Heart left ventricle (tissue), 16 donors: ENCODE measurements at places on chromosomes 7 and 10. TPM values are rescaled to one million over a fixed set of nuclear protein-coding genes. Genes with fewer than 3 reads are reported as not detected.
A peak's percentile ranks its signal among the peaks of the same experiment; 100 is the strongest.

DNA sequence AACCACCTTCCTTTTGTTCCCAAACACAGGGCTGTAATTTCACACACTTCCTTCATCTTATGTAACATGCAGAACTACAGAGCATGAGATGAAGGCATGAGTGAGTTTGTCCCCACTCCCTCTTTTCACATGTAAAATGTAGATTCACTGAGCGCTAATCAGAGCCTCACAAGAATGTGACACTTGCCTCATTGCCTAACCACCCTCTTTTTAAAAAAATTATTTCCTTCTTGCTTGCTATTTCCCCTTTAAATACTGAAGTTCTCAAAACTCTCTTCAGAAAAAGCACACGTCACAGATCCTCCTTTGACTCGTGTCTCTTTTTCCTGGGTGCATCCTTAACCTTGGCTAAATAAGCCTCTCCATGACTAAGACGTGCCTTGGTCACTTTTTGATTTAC is 121.2 kb upstream of the TARP start:
- no peak for DNase-seq

- DNase-seq: no peak
These were observed 714 bp upstream of the KCND2 start for GRCh38 chr7:120272261-120272660.

GRCh38 chr7:114627231-114627630 is 212.6 kb downstream of the FOXP2 start:
- no peak for DNase-seq

GRCh38 chr10:79336739-79337138 is 10.5 kb upstream of the PPIF start:
- DNase-seq: no peak

GRCh38 chr7:132249256-132249971 is 326.9 kb downstream of the PLXNA4 start:
- no peak for DNase-seq

GRCh38 chr10:44382131-44382858 is 2.6 kb downstream of the CXCL12 start:
- DNase-seq: no peak

- DNase-seq: no peak
These were observed 7.7 kb downstream of the CPVL start for GRCh38 chr7:29138588-29138987.

- DNase-seq: peak; percentile 83
These were observed 718 bp upstream of the CTBP2 start for GRCh38 chr10:125160856-125161706.

DNA sequence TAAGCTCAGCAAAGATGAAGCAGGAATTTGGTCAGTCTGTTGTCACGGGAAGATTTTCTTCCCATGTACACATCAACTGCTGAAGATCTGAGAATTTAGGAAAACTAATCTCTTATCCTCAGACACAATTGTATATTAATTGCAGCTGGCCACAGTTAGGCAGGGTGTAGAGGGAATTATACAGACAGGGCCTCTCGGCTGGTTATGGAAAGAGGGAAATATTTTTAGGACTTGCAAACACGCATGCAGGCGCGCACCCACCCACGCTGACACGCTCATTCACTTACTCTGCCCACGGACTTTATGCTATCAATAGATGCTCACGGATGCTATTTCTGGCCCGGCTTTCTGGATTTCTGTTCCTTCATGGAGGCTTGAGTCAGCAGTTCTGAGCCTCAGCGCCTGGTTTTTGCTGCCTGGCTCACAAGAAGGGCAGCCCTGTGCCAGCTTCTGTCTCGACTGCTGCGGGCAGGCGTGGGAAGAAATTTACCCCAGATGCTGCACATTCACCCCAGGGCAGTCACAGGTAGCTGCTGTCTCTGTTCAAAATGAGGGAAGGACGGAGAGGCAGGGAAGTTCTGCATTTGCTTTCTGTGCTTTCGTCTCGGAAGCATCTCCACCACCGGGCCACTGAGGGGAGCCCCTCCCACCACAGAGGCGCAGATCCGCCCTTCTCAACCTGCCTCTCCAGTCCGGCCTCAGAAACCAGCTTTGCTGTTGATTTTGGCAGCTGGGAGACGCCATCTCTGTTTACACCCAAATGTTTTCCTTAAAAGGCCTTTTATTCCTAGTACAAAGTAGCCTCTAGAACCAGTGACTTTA is 116.3 kb upstream of the BTBD16 start:
- DNase-seq: peak; percentile 55

DNA sequence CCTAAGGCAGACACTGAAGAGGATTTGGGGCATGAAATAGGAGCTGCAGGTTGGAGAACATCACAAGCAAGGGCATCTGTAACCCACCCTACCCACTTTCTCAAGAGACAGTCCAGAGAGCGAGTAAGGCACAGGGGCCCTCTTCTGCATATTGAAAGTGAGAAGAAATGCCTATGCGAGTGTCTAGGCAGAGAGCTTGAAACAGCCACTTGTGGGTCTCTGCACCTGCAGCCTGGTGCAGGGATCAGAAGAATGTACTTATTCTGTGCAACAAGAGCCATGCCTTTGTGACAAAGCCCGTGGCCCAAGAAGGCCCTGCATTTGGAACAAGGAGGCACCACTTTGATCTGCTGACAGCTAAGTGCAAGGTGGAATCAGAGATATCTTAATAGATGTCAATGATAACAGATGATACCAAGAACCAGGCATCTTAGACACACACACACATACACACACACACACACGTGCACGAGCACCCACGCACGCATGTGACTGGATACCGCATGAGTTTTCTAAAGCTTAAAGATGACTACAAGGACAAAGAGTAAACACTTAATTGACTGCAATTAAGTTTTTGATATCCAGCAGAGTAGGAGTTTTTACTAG is 89.3 kb downstream of the NPSR1 start:
- DNase-seq: no peak

The TLX1 gene
- total RNA-seq: not detected

GRCh38 chr10:26839966-26840627 is 20.7 kb downstream of the ABI1 start:
- no peak for DNase-seq

- no peak for DNase-seq
These were observed 26.1 kb upstream of the TRIL start for GRCh38 chr7:28984217-28984616.

GRCh38 chr10:118698421-118698820 is 56.3 kb downstream of the CACUL1 start:
- DNase-seq: no peak

GRCh38 chr7:149422914-149423301 is 38.0 kb downstream of the ZNF777 start:
- DNase-seq: peak; percentile 45

GRCh38 chr7:140218656-140219055 is 41.9 kb upstream of the KDM7A start:
- no peak for DNase-seq

DNA sequence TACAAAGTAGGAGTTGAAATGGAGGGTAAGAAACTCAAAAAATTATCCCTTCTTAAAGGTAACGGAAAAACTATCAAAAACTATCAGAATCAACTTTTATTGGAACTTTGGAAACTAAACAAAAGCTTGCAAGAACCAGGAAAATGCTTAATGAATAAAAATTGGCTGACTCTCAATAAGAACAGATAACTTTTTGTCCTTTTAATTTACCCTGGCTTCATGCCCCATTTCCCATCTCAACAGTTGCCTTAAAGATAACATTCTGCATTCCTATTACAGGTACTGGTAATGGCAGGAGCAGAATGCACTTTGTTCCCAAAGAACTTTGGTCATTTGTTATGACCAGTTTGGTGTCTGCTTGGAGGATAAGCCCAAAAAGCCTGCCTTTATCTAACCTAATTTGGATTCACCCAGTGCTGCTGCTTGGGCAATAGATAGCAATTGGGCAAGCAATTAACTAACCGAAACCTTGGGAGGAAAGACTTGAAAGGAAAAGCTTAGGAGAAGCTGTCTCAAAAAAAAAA is 17.8 kb downstream of the CH25H start:
- DNase-seq: no peak

The MYPN gene
- total RNA-seq: 215 TPM

The ZNF789 gene
- total RNA-seq: 3.9 TPM

The PNLIP gene
- total RNA-seq: 1.7 TPM

GRCh38 chr7:2011266-2012043 is 221.3 kb downstream of the MAD1L1 start:
- peak; percentile 18 for DNase-seq

- peak; percentile 32 for DNase-seq
These were observed 68.3 kb downstream of the NAMPT start for GRCh38 chr7:106216517-106216922.

The SPDYE8 gene
- not detected for total RNA-seq

- no peak for DNase-seq
These were observed 38.5 kb downstream of the COL1A2 start for GRCh38 chr7:94433224-94433623.

The CALHM1 gene
- not detected for total RNA-seq

The CCT6A gene
- total RNA-seq: 74.7 TPM

DNA sequence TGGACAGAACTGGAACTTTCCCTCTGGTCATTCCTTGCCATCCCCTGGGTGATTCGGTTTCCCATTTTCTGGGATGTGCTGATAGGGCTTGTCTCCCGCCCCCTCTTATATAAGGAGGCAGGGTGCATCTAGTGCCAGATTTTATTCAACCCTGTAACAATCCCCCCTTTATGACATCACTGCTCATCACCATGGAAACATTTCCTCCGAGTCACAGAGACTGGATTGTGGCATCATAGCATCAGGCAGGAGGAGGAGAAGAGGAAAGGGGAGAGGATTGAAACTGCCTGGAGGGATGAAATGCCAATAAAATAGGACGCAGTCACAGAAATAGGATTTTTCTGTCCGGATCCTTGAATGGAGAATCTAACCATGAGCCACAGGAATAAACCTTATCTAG is 25.0 kb downstream of the SORCS3 start:
- no peak for DNase-seq

DNA sequence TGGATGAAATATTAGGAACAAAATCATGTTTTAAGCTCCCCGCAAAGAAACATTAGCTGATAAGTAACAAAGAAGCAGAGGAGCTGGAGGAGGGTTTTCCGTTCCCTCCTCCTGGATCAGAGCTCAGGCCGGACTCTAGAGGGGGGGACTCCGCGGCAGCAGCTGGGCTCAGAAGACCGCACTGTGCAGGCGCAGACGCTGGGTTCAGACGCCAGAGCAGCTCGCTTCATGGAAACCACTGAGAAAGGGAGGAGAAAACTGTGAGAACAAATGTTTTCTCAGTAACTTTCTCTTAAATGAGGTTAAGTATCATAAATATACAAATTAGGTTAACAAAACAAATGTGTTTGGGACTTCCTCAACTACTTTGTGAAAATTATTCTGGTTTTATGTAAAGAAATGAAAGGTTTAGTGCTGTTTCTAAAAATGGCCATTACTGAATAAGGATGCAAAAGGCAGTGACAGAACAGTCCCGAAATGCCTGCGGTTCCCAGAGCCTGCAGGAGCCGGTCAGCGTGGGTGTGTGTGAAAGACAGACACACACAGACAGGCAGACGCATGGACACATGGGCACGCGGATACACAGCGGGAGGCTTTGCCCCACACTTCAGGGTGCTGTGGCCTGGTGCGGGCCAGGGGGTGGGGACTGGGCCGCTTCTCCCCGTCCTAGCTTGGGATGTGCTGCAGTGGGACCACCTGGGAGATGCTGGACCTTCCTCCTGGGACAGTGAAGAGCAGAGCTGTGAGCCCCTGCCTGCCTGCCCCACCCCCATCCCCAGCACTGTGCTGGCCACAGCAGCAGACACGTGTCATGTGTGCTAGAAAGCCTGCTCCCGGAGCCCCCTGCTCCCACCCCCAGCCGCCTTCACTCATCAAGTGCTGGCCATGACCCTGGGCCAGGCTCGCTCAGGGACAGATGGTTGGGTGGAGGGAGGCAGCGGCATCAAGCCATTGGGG is 20.3 kb upstream of the ADGRA1 start:
- DNase-seq: peak; percentile 56

DNA sequence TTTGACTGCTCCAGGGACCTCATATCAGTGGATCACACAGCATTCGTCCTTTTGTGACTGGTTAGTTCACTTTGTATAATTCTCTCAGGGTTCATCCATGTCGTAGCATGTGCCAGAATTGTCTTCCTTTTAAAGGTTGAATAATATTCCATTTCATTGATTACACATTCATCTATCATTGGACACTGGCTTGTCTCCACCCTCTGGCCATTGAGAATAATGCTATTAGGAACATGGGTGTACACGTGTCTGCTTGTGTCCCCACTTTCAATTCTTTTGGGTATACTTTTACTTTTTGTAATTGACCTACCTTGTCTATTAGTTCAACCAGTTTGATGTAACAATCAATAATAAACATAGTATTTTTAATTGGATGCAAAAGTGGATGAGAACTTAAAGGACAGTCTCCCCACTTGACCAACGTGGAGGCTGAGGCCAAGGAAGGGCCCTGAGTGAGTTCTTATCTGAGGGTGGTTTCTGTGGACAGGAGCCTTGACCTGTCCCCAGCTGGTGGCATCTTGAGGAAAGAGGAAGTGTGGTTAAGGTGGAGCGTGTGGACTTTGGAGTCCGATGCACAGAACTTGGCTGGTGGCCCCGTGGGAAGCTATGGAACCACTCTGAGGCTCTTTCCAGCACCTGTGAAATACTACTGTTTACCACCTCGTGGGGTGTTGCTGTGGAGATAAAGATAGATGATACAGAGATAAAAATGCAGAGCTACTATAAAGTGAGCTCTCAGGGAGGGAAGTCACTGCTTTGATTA is 16.6 kb downstream of the WDFY4 start:
- DNase-seq: no peak

The ICA1 gene
- 37.5 TPM for total RNA-seq

The ARHGEF35 gene
- 0.52 TPM for total RNA-seq

The SPDYE16 gene
- 0.20 TPM for total RNA-seq

DNA sequence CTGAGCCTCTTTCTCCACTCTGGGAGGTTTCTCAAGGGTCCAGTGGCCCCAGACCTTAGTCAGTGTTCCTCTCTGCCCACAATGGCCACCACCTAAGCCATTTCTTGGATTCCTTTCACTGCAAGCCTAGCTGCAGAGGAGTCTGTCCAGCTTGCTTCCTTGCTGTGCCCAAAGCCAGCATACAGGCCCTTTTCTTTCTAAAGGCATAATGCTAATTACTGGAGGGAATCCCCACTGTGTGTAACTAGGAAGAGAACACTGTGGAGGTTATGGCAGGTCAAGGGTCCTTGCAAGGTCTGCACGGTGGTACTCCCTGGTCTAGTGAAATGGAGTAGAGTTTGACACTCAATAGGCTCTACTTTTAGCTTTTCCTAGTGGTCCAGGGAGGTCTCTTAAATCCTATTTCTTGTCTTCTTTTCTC is 70.4 kb upstream of the CC2D2B start:
- no peak for DNase-seq

- DNase-seq: no peak
These were observed 78.7 kb downstream of the FEZF1 start for GRCh38 chr7:122225874-122226273.

- DNase-seq: no peak
These were observed 45.2 kb downstream of the MICALL2 start for GRCh38 chr7:1413936-1414639.

GRCh38 chr10:98466861-98467505 is 20.2 kb upstream of the HPS1 start:
- no peak for DNase-seq

DNA sequence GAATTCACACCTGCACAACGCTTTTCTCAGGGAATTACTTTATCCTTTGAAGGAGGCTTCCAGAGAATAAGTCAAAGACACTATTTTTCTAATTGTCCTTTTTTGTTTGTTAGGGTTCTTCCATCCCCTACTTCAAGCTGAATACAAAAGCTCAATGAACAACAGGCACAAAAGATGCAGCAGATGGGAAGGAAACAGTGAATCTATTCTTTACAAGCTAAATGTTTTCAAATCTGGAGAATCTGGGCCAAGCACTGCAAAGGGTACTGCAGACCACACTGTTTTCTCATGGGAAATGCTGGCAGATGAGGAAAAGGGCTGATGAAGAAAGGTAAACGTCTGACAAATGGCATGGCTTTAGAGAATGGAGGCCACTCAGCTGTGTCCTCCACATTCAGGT is 18.5 kb downstream of the LIPA start:
- DNase-seq: no peak

- DNase-seq: no peak
These were observed 142.6 kb upstream of the CAV2 start for GRCh38 chr7:116356979-116357378.
